ENCODE measurements at places on chromosomes 11 and 22.

DNA sequence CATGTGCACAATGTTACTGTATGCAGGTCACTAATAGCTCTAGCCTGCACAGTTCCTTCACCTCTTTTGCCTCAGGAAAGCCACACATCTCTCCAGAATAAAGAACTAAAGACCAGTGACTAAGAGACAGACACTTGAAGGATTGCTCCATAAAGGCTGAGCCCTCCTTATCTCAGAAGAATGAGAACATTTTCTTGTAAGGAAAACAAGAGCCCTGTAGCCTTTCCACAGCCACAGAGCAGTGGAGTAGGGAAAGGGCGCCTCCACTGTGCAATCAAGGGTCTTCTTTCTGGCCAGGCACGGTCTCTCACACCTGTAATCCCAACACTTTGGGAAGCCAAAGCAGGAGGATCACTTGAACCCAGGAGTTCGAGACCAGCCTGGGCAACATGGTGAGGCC, 202.6 kb upstream of the TMEM45B start:
- peak; percentile 36 for DNase-seq

- no peak for DNase-seq
Measured at GRCh38 chr11:86863476-86863875, 63.1 kb downstream of the PRSS23 start.

GRCh38 chr22:31122532-31123291, at the start of gene INPP5J:
TSS of gene INPP5J (plus strand) at chr22:31122966. CDS start at chr22:31123015, 49 bp downstream.
- DNase-seq = peak; percentile 37

GRCh38 chr11:46338988-46339666, 8.1 kb upstream of the DGKZ start:
- DNase-seq = no peak

- peak; percentile 74 for DNase-seq
Measured at GRCh38 chr11:8099291-8099899, 18.4 kb downstream of the TUB start.

- DNase-seq = no peak
Measured at GRCh38 chr11:126853732-126854131, 146.8 kb downstream of the KIRREL3 start.

- DNase-seq = peak; percentile 72
Measured at GRCh38 chr11:9506489-9507276, 45.9 kb downstream of the ZNF143 start.

DNA sequence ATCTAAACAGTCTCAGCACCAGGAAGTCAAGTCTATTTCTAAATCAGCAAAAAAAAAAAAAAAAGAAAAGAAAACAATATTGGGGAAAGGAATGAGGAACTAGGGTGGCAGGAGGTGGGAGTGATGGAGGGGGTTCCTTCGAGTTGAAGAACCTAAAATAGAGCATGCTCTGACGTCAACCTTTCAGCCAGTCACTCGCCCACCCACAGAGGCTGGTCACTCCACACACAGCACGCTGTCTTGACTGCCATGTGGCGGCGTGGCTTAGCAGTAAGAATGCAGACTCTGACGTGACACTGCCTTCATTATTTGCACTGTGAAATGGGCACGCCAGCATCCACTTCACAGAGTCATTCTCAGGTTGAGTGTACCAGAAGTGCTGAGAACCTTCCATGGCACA, 48.3 kb downstream of the LARGE1 start:
- DNase-seq = no peak

DNA sequence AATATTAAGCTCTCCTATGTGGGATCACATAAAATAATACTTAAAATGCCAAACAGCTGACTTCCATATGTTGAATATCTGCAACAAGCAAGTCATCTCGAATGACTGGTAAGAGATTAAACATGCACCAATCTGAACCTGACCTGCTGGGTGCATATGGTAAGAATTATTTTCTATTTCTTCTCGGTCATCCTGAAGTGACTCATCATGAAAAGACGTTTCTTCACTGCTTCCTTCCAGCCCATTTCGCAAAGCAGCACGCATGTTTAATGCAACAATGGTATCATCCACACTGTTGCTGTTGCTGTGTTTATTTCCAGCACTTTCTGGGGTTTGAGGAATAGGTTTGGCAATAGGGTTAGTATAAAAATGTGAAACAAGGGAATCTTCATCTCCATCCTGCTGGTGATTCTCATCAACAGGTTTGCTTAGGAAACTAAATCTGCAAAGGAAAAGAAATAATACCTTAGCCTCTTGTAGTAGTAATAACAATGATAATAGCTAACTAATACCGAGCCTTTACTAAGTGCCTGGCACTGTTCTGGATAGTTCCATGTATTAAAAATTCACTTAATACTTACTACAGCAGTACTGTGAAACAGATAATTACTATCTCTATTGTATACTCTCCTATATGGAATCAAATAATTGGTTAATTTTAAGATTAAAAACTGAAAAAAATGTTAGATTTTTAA, 52.0 kb upstream of the CHRNA10 start:
- peak; percentile 87 for DNase-seq

DNA sequence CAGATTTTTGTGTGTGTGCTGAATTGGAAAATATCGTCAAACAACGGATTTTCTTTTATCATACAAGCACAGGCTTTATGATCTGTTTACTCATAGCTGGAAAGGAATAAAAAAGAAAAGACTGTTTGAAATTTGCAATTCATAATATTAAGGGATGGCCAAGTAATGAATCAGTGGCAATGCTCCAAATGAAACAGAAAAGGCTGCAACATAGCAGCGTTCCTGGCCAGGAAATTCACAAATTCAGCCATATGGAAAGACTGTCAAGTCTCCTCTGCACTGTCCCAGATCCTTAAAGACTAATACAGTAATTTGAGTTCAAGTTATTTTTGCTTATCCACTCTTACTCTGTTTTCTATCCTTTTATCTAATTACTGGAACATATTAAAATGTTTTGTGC, 98.2 kb downstream of the MSANTD4 start:
- no peak for DNase-seq

GRCh38 chr11:82895437-82896091, 4.7 kb downstream of the PRCP start:
- no peak for DNase-seq

DNA sequence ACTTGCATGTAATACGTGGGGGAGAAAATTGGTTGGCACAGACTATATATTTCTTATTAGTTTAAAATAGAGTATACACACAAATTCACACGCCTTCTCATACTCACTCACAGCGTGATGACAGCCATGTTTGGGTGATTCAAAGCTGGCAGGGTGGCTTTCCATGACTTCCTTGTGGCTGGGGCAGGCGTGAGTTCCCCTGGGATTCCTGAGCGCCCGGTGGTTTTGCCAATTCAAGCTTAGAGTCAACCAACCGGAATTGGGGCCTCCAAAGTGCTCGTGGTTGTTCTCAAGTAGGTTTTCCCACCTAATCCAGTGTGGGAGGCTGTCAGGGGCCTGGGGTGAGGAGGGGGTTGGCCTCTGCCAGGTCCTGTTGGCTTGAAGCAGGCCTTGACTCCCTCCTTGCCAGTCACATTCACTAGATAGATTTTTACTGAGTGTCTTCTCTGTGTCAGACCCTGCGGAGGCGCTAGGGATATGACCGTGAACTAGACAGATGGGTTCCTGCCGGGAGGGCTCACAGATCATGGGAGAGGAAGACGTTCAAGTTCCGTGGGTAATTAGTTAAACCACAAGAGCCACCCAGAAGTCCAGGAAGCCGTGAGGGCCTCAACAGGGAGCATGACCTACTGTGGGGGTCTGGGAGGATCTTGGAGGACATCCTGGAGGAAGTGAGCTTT, 11.5 kb downstream of the PKNOX2 start:
- DNase-seq = no peak

DNA sequence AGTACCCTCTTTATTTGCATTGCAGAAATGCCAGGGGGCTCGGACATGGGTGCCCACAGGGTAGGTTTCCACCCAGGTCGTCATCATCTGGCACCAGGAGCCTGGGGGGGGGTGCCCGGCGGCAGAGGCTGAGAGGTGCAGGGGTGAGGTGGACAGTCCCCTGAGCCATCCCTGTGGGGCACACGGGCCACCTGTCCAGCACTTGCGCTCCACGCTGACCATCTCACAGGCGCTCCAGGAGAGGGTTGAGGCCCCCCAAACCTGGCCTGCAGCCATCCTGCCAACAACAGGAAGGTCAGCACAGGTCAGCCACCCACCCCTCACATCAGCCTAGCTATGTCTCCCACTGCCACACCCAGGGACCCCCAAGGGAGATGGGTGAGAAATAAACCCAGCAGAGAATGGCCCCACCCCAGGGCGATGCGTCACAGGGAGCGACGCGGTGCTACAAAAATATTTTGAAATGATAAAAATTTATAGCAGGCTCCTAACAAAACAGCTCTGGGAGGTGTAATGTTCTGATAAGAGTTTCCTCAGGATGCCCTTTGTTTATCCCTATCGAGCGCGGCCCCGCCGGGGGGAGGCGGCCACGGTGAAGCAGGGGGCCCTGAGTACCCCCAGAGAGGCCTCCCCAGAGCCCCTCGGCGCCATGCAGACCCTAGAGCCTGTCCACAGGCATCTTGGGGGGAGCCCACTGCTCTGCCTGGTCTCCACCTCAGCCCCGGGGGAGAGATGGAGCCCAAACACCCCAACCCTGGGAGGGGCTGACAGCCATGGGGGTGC, 21.0 kb upstream of the GNB1L start:
- no peak for DNase-seq

GRCh38 chr11:92589512-92589911, 364.9 kb downstream of the FAT3 start:
- DNase-seq = no peak

- DNase-seq = no peak
Measured at GRCh38 chr11:133955945-133956421, 785 bp downstream of the IGSF9B start.

- no peak for DNase-seq
Measured at GRCh38 chr22:44608597-44609399, 93.2 kb upstream of the PRR5 start.

DNA sequence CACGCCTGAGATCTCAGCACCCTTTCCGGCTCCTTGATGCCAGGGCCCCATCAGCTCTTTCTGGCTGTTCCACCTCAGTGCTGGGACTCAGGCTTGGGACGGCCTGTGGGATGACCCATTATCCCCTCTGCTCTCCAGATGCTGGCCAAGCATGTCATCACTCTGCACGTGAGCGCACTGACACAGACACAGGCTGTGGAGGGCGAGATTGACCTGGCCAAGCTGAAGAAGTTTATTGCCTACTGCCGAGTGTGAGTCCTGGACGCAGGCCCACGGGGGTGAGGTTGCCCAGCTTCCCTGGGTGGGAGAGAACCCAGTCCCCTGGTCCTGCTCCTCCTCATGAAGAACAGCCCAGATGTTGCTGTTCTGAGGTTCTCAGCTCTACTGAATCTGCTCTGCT, 17.7 kb downstream of the MCM5 start:
- no peak for DNase-seq

Measured in bronchial epithelial cell (primary cell).